ENCODE measurements at places on chromosomes 13 and 19. TPM values are rescaled to one million over a fixed set of nuclear protein-coding genes. Genes with fewer than 3 reads are reported as not detected.

The MLLT1 gene
- total RNA-seq = 36.0 TPM

The ZNF723 gene
- not detected for total RNA-seq

The CGB5 gene
- total RNA-seq = not detected

The MTUS2 gene
- 101 TPM for total RNA-seq

The KIR3DL2 gene
- total RNA-seq = not detected

DNA sequence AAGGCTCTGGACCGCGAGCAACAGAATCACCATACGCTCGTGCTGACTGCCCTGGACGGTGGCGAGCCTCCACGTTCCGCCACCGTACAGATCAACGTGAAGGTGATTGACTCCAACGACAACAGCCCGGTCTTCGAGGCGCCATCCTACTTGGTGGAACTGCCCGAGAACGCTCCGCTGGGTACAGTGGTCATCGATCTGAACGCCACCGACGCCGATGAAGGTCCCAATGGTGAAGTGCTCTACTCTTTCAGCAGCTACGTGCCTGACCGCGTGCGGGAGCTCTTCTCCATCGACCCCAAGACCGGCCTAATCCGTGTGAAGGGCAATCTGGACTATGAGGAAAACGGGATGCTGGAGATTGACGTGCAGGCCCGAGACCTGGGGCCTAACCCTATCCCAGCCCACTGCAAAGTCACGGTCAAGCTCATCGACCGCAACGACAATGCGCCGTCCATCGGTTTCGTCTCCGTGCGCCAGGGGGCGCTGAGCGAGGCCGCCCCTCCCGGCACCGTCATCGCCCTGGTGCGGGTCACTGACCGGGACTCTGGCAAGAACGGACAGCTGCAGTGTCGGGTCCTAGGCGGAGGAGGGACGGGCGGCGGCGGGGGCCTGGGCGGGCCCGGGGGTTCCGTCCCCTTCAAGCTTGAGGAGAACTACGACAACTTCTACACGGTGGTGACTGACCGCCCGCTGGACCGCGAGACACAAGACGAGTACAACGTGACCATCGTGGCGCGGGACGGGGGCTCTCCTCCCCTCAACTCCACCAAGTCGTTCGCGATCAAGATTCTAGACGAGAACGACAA, 1.8 kb downstream of the PCDH17 start:
- H3K4me3 ChIP-seq = peak overlapping the region; percentile 74
- peaks cover 58% of the 10 kb centered on the region for H3K4me1 ChIP-seq
- peaks cover 63% of the 10 kb centered on the region for H3K27me3 ChIP-seq
- H3K36me3 ChIP-seq = no peaks in the 10 kb centered on the region
- DNase-seq = peak; percentile 77

- no peak for DNase-seq
- H3K4me1 ChIP-seq = peaks cover 4% of the 10 kb centered on the region
- H3K27ac ChIP-seq = no peak overlapping the region
Observed at GRCh38 chr13:23767838-23768237, 121.4 kb downstream of the MIPEP start.

DNA sequence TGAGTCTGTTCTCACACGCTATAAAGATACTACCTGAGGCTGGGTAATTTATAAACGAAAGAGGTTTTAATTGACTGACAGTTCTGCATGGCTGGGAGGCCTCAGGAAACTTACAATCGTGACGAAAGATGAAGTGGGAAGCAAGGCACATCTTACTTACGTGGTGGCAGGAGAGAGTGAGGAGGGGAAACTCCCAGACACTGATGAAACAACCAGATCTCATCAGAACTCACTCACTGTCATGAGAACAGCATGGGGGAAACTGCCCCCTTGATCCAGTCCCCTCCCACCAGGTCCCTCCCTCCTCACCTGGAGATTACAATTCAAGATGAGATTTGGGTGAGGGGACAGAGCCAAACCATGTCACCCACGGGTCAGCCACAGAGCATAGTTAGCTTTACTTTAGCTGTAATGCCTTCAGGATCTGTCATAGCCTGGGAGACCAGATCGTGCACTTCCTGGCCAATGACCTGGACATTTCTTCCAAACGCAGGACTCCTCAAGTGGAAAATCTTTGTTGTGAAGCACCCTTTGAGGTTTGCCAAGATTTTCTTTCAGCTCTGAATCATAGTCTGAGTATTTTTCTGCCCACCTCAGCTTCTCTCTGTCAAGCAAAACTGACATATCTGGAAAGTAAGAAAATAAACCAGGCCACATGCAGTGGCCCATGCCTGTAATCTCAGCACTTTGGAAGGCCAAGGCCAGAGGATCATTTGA, 25.2 kb upstream of the HIF3A start:
- no peaks in the 10 kb centered on the region for H3K36me3 ChIP-seq
- no peak overlapping the region for H3K27ac ChIP-seq
- no peak overlapping the region for H3K4me3 ChIP-seq
- no peaks in the 10 kb centered on the region for H3K4me1 ChIP-seq

GRCh38 chr13:111595791-111596190, 275.3 kb downstream of the TEX29 start:
- H3K4me3 ChIP-seq = no peak overlapping the region
- H3K27ac ChIP-seq = no peak overlapping the region
- no peaks in the 10 kb centered on the region for H3K4me1 ChIP-seq
- peaks cover 46% of the 10 kb centered on the region for H3K27me3 ChIP-seq
- DNase-seq = no peak

The CYP2F1 gene
- total RNA-seq = not detected

The SIGLEC12 gene
- total RNA-seq = 0.11 TPM

DNA sequence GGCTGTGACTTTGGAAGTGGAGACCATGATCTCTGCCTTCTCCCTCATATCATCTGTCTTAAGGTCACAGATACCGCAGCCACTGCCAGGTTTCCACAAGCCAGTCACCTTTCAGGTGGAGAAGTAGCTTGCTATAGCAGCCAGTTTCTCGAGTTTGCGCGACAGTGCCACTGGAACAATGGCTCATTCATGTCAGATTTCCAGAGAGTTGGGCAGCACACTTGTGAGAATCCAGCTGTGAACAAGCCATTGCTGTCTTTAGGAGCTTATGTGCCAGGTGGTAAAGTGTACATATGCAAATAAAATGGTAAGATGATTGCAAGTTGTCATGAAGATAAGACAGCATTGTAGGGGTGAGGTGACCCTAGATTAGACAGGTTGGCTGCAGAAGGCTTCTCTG, 22.3 kb downstream of the GARRE1 start:
- H3K4me1 ChIP-seq = peaks cover 55% of the 10 kb centered on the region
- no peak overlapping the region for H3K4me3 ChIP-seq
- H3K27ac ChIP-seq = no peak overlapping the region
- H3K36me3 ChIP-seq = peaks cover 7% of the 10 kb centered on the region
- no peak for DNase-seq

GRCh38 chr13:98473135-98473787, 103.6 kb downstream of the STK24 start:
- no peaks in the 10 kb centered on the region for H3K27me3 ChIP-seq
- H3K4me3 ChIP-seq = no peak overlapping the region
- peak overlapping the region; percentile 78 for H3K27ac ChIP-seq
- peaks cover 11% of the 10 kb centered on the region for H3K36me3 ChIP-seq
- H3K4me1 ChIP-seq = peaks cover 72% of the 10 kb centered on the region

The ADGRE1 gene
- total RNA-seq = not detected
